ENCODE measurements at places on chromosomes 2 and 18.

- DNase-seq: peak; percentile 89
Measured at GRCh38 chr2:121596221-121597080, 52.8 kb downstream of the CLASP1 start.

GRCh38 chr2:217753460-217754200 lies 249.2 kb downstream of the TNS1 start:
- DNase-seq: no peak

DNA sequence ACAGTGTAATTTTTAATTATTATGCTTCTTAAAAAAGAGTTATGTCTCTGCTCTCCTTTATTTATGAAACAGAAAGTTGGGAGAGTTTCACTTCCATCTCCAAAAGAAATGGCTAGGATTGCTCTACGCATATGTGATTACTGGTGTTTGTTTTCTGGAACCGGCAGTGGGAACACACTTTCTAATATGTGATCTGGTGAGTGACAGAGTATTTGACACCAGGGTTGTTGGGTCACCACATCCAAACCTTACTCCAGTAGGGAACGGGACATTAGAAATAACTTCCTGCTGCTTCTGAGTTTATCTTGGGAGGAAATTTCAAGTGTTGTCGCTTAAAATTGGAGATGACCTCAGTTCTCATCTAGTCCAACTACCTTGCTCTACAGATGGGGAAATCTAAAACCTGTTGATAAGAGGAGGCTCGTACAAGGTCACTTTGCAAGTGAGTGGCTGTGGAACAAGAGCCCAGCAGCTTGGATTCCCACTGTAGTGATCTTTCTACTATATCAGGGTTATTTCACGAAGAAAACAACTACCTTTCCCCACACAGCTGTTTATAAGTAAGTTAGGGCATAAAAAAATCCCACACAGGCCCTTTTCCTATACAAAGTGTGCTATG lies 108.5 kb downstream of the TTC32 start:
- DNase-seq: no peak

GRCh38 chr18:7772510-7772888 lies 205.4 kb downstream of the PTPRM start:
- no peak for DNase-seq

DNA sequence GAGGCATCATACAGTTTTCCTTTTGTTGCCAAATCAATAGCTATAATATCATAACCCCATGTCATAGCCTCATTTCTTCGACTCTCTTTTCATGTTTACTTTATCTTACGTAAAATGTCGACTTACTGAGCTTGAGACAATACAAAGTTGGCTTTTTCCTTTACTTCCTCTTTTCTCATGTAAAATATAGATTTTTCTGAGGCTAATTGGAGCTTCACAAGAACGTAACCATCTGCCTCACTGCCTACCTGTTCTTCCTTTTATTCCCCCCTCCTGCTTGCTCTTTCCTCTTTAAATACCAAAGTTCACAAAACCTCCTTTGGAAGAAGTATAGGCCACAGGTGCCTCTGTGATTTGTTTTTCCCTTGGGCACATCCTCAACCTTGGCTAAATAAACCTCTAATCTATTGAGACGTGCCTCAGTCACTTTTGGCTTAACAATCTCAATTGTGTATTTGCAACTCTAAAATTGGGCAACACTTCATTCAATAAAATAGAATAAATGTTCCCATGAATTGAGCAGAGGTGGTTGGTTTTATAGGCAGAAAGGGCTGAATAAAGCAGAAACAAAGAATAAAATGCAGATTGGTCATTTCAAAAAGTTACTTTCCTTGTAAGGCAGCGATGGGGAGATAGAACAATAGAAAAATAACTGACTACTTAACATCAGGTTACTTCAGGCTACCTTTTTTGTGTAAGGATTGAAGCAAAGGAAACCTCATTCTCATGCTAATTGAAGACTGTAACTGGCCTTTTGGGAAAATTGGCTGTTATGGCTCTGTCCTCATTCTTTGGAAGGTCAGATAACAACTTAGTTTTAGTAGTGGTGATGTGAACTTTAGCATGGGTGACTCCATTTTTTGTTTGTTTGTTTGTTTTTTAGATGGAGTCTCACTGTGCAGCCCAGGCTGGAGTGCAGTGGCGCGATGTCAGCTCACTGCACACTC lies 21.3 kb downstream of the COMMD1 start:
- peak; percentile 72 for DNase-seq

All from KBM-7 (cell line).